ENCODE measurements at places on chromosomes 7 and 10.
A peak's percentile ranks its signal among the peaks of the same experiment; 100 is the strongest.

DNA sequence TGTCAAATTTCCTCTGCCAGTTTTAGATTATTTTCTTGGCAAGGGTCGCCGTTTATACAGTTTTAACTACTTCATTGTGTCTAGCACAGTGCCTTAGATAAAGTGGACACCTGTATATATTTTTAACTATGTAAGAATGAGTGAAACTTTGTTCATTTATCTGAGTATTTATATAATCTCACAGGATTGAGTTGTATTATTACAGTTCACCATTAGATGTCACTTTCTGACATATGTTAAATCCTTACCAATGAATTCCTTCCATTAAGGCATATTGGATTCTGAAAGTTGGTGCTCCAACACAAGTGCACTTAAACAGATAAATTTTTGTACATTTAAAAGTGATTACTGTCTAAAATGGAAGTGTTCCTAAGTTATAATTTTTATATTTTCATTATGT is 43.0 kb downstream of the ZMYND11 start:
- no peak for DNase-seq

DNA sequence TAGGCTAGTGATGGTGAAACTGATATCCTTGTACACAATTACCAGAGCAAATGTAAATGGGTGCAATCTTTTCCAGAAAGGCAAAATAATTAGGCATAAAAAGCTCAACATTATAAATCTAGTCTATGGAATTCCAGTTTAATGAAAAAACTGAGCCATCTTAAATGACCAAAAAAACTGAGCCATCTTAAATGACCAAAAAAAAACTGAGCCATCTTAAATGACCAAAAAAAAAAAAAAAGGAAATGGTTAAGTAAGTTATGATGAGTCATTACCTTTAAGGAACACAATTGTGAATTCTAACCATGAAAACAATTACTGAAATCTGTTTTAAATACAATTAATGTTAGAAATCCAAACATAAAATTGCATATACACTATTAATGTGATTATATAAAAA is 25.3 kb downstream of the USP6NL start:
- no peak for DNase-seq

GRCh38 chr10:102538811-102539210 is 35.0 kb downstream of the SUFU start:
- no peak for DNase-seq

DNA sequence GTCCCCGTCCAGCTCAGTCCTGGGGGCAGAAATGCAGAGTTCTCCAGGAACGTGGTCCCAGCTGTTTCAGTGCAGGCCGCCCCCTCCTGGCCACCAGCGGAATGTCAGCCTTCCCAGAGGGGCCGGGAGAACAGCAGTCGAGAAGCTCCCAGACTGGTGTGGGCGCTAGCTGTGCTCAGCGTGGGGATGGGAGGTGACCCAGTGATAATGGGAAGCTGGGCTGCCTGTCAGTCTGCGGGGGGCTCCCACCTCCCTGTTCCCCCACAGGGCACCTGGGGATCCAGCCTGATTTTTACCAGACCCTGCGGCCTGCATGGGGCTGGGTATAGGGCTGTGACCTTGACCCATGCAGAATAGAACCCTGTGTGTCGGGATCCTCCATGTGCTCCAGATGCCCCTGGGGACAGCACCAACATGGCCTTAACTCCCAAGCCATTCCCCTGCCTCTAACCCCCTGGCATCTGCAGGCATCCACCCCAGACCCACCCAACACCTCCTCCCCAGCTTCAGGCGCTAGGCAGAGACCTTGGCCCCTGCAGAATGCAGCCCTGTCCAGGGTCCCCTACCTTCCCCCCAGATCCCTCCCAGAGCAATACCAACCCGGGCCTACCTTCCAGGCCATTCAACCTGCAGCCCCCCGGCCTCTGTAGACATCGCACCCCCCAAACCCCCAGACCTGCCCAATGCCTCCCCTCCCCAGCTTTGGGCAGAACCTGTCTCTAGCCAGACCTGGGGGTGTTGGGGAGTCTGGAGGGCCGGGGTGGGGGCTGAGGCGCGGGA is 880 bp upstream of the ELN start:
- peak; percentile 38 for DNase-seq

GRCh38 chr10:128054163-128054970 is 71.9 kb downstream of the MKI67 start:
- DNase-seq, result no peak

- no peak for DNase-seq
Measured at GRCh38 chr10:117762819-117763172, 220.2 kb downstream of the EMX2 start.

DNA sequence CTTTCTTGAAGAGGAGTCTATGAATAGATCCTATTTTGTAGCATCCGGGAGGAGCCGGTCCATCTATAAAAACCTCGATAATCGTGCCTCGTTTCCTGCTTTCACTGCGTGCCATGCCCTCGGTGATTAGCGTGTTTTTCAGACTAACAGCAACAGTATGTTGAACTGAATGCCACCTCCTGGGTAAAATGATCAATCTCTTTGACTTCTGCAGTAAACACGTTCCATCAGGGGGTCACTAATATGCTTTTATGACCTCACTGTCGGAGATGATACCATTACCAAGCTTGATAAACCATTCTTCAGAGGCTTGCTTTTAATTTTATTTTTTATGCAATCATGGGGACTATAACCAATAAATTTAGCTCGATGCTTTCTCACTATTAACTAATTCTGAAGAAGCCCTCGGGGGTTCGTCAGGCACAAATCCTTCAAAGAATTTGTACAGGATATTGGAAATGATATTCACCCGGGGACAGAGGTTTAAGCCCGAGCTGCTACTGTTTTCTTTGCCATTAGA is 228.3 kb downstream of the ADARB2 start:
- DNase-seq, result no peak

DNA sequence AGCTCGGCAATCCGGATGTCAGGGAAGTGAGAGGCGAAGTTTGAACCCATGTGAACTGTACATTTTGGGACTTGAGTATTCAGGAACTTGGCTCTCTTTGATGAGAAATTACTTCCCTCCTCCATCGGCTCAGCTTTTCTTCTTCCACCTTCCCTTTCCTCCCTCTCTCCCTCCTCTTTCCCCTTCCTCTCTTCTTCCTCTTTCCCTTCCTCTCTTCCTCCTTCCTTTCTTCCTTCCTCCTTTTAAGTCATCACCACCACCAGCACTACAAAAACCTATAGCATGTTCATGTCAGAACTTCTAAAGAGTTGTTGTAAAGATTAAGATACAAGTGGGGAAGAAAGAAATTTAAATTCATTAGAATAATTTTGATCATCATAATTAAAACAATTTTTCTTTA is 31.9 kb upstream of the CDHR3 start:
- no peak for DNase-seq

GRCh38 chr10:25744574-25744973 is 189.5 kb upstream of the MYO3A start:
- no peak for DNase-seq

GRCh38 chr10:103678178-103678526 is 177.2 kb downstream of the SH3PXD2A start:
- DNase-seq, result peak; percentile 92

GRCh38 chr7:158032561-158033115 is 555.0 kb downstream of the PTPRN2 start:
- no peak for DNase-seq

DNA sequence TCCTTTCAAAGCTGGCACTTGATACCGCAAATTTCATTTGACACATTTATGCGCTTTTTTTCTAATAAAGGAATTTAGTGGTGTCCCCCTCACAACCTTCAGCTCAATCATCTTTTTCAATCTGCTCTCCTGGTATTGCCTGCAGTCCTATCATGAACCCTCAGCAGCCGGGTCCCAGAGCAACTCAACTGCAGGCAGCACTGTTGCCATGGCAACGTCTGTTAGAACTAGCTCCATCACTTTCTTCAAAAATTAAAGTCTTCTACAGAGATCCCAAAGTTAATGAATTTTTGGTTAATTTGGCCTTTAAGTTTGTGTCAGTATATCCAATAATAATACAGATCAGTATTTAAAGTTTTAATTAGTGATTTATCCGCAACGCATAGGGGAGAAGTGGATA is 136.1 kb upstream of the TARP start:
- no peak for DNase-seq

- no peak for DNase-seq
Measured at GRCh38 chr10:110681023-110681681, 37.0 kb downstream of the RBM20 start.

DNA sequence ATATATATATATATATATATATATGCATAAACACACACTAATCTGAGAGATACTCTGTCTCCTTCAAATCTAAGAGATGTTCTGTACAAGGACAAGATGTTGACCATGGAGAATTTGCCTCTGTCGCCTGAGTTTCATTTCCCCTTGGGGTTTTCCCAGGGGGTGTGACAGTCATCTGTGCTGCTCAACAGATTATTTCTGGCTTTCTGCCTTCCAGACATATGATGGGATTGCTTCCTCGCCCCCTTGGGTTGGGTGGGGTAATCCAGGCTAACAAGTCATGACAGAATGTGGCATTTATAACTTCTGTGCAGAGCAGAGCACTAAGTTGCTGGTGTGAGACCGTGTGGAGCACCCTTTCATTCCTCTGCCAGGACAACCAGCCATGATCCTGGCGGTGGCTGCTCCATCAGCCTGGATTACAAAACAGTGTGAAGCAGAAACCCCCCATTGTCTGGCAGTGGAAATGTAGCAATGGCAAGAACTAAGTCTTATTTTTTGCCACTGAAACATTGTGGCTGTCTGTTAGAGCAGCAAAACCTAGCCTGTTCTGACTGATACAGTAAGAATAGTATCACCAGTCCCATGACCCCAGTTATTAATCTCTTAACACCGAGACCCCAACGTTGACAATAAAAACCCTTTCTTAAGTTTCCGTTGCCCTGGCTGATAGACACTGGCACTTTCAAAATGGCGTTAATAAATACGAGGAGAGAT is 13.7 kb upstream of the USP6NL start:
- DNase-seq, result no peak

GRCh38 chr7:69619054-69619453 is 20.8 kb downstream of the AUTS2 start:
- DNase-seq, result no peak

DNA sequence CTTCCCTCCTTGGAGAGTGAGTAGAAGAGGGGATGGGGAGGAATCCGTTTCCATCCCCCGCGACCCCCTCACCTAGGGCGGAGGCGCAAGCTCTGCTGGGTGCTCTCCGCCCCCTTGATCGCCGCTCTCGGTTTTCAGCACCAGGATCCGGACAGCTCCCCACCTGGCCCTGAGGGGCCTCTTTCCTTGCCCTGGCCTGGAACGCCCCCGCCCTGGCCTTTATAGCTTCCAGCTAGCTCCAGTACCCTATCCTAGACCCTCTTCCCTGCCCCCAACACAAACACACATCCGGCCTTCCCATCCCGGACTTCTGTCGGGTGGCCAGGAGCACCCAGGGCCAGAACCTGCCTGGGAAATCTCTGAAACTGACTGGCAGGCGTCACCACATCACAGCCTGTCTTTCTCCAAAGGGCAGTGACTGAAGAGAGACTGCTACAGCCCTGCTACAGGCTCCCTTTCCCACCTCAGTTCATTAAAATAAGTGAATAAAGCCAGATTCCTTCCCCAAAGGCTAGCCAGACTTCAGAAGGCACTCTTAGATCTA is 72.3 kb upstream of the LEP start:
- DNase-seq, result no peak

DNA sequence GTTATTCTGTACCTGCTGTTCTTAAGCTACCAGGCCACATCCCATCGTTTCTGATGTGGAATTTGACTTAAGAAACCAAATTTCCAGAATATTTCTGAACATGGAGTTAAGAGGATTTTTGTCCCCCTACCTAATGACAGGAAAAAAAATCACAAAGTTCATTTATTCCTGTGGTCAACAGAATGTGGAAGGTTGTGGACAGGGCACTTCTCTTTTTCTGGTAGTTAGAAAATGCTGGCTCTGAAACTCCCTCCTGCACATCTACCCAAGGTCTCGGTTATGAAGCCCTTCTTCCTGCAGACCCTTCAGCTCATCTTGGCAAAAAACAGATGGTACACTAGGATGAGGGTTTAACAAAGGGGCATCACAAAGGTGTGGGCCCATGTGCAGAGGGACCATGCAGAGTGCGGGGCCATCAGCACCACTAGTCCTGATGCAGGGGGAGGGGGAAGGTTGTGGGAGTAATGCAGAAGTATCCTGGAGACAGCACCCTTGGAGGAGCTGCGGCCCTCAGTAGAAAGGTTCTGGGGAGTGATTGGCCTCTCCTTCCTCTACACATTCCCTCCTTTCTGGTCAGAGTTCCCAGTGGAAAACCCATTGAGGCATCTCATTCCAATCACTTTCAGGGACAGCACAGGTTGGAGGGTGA is 9.8 kb downstream of the ALOX5 start:
- no peak for DNase-seq

GRCh38 chr10:28806488-28806941 is 129.2 kb downstream of the BAMBI start:
- DNase-seq, result no peak

- no peak for DNase-seq
Measured at GRCh38 chr10:61000769-61001730, 57.1 kb upstream of the RHOBTB1 start.

DNA sequence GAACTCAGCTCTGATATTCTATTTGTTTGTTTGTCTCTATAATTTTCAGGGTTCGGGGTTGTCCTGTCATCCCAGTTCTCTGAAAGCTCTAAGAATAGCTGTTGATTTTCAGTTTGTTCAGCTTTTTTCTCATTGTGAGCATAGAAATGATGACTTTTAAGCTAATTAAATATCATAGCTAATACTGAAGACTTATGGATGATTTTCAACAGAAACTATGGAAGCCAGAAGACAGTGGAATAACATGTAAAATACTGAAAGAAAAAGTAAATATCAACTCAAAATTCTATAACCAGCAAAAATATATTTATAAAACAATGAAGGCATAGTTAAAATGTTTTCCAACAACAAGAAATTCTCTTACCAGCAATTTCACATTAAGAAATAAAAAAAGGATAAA is 96.4 kb upstream of the ETV1 start:
- DNase-seq, result no peak

DNA sequence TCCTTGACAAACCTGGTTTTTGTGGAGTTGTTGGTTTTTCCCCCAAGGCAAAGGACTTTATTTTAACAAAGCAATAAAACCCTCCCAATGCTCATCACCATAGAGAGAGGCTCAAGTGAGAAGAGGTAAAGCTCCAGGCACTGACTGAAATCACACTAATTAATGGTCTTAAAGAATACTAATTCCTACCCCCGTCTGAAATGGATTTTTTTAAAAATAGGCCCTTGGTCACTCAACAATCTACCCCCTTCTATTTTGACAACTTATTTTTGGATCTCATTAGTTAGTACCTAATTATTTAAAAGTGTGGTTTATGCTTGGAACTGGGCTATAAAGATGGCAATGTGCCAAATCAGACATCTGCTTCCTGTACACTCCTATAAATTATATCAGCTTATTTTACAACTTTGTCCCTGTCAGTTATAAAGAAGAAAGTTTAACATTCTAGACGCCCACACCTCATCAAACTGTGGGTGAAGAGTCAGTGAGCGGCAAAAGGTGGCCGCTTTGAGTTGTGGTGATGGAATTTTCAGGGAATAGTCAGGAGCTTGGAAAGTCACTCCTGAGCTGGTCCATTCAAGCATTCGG is 10.6 kb downstream of the GLI3 start:
- DNase-seq, result no peak

DNA sequence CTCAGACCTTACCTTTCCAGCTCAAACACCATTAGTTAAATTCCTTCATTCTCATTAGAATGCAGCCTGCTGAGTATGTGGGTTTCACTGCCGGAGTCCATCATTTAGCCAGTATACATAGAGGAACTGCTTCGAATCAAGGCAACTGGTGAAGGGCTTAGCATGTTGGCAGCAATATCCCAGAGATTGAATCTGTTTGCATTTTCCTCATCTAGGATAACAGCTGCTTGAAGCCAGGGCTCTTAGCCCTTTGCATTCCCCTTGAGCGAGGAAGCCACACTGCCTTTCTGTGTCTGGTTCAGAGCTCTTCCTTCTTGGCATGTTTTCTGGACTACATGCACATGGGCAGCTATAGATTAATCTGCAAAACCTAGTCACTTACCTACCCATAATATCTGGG is 14.7 kb downstream of the NODAL start:
- no peak for DNase-seq

All from T follicular helper cell (primary cell).